A549 (cell line): ENCODE measurements at places on chromosomes 12 and 14. TPM values are rescaled to one million over a fixed set of nuclear protein-coding genes. Genes with fewer than 3 reads are reported as not detected.

GRCh38 chr12:131323879-131324278 is 370.2 kb downstream of the ADGRD1 start:
- DNase-seq: no peak

The DAAM1 gene
- polyA plus RNA-seq: 5.0 to 7.7 TPM (median 6.8 TPM) in 3 replicates

The RFX4 gene
- polyA plus RNA-seq: not detected in 3 replicates

- DNase-seq: no peak
Observed at GRCh38 chr12:107668320-107669098, 17.1 kb upstream of the PWP1 start.

GRCh38 chr12:31234955-31235867 is 90.7 kb downstream of the SINHCAF start:
- peak; percentile 49 for DNase-seq

DNA sequence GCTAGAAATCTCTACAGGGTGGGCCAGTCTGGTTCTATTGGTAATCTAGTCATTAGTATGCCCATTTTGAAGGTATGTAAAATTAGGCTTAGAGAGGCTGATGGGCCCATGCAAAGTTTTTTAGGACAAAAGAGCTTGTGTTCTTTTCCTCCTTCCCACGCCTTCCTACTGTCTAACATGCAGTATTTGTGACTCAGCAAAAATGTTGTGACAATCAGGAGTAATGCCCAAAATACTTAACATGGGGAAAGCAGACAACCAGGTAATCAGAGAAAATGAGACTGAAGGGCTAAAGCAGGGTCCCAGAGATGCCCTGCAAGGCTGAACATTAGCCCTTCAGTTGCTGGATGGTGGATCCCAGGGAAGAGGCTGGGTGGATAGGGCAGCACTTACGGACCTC is 437.9 kb downstream of the BCL11B start:
- no peak for DNase-seq

The ASB2 gene
- polyA plus RNA-seq: 0.07 to 0.16 TPM (median 0.10 TPM) in 3 replicates

DNA sequence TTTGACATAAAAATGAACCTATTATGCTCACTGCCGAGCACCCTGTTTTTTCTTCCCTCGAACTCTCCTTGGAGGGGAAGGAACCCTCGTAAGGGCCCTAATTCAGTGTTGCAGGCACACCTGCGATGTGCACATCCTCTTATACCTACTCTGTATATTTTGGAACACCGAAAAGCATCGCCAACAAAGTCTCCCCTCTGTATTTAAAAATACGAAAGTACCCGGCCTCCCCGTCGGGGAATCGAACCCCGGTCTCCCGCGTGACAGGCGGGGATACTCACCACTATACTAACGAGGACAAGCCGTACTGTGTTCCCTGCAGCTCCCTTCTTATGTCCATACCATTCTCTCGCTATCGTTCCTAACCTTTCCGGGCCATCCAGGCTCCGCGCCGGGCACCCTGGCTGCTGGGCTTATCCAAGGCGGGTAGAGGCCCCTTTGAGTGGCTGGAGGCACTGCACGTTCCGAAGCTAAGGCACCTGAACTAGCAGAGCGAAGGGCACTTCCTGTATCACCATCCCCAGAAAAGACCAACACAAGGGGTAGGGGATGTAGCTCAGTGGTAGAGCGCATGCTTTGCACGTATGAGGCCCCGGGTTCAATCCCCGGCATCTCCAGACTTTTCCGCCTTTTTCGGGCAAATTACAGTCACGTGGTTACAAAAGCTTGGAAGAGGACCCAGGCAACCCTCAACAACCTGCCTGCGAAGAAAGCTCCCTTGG is 25.1 kb upstream of the UBC start:
- DNase-seq: peak; percentile 97

DNA sequence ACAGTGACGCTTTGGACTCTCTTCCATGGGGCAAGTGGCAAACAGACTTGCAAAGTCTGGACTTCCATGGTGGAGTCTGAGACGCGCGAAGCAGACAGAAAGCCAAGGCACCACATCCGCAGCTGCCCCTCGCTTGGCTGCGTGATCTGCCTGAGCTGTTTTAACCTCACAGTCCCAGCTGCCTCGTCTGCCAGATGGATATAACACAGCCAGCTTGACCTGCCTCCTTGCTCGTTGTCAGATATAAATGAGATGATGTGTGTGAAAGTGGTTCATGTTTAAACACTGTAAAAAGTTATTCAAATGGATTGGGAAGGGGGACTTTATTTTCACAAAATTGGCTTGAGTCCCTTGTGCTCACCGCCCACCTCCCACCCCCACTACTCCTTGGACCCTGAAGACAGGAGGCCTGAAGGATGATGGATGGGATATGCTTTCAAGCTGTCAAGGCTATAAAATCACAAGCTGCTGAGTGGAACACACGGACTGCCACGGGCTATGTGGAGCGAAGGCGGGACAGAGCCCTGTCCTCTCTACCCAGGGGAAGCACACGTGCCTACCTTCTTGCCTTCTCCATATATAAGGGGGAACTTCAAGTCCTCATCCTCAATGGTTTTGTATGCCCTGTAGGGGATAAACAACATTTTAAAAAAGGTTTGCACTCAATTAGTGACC is 226.9 kb downstream of the MON2 start:
- no peak for DNase-seq

- no peak for DNase-seq
Observed at GRCh38 chr12:6091786-6092566, 32.5 kb downstream of the VWF start.

The PYGL gene
- 95.9 to 112 TPM (median 112 TPM) in 3 replicates for polyA plus RNA-seq

The MAP1LC3B2 gene
- polyA plus RNA-seq: 1.4 to 2.9 TPM (median 2.1 TPM) in 3 replicates
